ENCODE measurements at places on chromosomes 12 and 14.

GRCh38 chr14:35383569-35384454 is 20.7 kb downstream of the NFKBIA start:
- no peak for DNase-seq

DNA sequence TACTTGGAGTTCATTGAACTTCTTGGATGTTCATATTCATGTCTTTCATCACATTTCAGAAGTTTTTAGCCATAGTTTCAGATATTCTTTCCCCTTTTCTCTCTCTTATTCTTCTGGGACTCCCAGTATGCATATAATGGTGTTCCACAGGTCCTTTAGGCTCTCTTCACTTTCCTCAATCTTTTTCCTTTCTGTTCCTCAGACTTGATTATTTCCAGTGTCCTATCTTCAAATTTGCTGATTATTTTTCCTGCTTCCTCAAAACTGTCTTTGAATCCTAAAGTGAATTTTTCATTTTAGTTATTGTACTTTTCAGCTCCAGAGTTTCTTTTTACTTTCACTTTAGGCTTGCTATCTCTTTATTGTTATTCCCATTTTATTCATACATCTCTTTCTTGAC is 8.8 kb upstream of the ZFP36L1 start:
- no peak for DNase-seq

DNA sequence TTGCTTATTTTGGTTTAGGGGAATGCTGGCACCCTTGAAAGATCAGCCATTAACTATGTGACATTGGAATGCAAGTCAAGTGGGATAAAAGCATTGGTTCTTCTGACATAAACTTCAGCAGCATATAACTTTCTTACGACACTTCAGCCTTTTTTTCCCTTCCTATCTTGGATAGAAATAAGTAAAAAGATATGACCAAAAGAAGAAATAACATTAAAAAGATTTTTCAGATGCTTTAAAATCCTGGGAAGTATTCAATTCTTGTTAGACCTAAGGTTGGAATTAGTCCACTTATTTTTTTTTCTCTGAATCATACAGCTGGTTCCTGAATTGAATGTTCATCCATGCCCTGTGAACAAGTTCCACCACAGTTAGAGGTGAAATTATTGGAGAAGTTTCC is 85.6 kb upstream of the TSPAN8 start:
- no peak for DNase-seq

GRCh38 chr14:63761351-63762117 is 33.7 kb upstream of the SGPP1 start:
- DNase-seq: no peak

DNA sequence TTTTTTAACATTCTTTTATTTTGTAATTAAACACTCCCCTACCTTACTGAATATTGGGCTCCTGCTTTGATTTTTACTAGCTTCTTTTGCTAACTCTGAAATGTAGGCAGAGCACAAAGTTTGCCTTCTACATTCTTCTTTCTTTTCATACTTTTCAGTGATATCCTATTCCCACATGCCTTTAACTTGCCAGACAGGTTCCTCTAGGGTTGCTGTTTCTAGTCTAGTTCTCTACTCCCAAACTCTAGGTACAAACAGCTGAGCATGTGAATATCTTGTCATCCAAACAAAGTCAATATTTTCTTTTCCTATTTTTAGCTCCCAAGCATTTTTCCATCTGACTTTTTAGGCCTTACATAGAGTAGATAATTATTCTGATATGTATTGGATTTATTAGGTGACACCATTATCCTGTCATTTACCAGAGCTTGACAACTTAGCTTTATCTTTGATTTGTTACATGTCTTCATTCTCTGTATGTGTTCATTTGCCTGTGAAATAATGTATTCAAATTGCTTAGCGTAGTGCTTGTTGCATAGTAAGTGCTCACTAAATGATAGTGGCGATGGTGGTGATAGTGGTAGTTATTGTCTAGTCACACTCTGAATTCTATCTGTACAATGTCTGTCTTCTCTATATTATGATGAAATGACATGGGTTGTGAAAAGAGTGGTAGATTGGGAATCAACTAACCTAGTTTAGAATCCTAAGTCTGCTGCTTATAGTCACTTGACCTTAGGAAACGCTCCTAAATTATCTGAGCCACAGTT is 73.6 kb upstream of the DNM1L start:
- DNase-seq: no peak

GRCh38 chr14:54807881-54808280 is 94.7 kb downstream of the GCH1 start:
- DNase-seq: no peak

- no peak for DNase-seq
Measured at GRCh38 chr14:31419967-31420318, 407 bp downstream of the HEATR5A start.

DNA sequence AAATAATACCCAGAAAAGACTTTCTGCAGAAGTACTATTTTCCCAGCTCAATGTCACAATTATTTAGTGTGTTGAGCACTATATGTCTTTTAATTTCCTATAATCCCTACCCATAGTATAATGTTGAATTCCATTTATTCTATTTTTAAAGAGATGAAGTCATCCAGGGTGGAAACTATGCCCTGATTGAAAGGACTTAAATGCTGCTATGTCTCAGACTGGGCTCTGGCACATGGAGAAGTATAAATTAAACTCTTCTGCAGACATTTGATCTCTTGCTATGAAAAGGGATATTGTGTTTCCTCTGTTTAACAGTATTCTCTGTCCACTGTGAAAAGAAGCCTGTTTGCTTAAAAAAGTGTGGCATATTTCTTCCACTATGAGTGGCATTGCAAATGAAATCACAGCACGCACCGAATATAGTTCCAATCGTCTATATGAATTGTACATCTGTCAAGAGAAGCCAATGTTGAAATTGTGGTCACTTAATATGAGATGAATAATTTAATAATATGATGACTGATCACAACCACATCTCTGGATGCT is 192.3 kb downstream of the BCAT1 start:
- no peak for DNase-seq

- DNase-seq: no peak
Measured at GRCh38 chr12:1858456-1858855, 38.1 kb downstream of the LRTM2 start.

DNA sequence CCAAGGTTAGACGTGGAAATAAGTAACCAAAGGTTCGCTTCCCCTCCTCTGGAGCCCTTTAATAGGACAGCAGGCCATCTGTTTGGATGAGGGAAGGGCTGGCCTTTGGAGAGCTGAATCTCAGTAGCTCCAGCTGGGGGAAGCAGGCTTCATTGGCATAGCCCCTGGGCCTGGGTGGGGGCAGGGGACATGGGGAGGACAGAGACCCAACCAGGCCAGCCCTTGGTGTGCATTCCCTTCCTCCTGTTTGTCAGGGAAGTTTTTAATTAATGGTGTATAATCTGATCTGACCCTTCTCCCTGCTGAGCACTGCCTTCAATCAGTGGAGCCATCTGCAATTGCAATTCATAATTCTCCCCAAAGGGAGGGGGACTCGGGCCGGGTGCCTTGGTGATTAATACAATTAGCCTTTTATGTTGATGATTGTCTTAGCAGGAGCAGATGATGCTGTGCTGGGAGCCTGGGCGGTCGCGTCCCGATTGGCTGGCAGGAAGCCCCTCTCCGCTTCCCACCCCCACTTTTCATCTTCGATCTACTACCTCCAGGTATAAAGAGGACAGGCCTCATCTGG is 6.4 kb downstream of the AQP6 start:
- no peak for DNase-seq

DNA sequence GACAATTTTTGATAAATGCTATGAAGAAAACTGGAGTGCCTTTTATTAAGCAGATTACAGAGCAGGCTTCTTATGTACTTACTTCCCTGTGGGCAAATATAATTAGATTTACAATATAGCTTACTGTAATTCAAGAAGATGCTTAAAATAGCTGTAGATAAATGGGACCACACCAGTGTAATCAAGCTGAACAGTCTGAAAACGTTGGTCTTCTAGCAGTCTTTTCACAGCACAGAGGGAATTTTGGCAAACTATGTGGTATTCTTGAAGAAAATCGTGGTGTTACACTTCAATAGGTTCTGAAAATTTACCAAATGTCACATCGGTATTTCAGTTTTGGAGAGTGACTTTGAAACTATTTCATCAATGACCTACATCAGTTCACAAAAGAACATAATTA is 47.7 kb downstream of the SLC16A7 start:
- DNase-seq: no peak

DNA sequence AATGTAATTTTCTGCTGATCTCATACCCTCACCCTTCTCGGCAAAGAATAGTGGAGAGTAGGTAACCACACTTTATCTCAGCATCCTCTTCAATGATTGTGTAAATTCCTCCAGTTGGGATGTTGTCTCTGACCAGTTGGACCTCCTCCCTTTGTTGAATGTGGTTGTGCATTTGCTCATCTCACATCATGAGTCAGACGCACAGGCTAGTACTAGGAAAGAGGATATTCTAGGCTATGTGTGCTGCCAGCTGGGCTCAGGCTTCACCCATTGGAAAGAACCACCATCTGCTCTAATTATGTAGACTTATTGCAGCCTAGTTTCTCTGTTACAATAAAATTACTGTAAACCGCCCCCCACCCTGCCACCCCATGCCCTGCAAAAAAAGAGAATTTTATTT is 90.3 kb downstream of the LMO3 start:
- DNase-seq: no peak

DNA sequence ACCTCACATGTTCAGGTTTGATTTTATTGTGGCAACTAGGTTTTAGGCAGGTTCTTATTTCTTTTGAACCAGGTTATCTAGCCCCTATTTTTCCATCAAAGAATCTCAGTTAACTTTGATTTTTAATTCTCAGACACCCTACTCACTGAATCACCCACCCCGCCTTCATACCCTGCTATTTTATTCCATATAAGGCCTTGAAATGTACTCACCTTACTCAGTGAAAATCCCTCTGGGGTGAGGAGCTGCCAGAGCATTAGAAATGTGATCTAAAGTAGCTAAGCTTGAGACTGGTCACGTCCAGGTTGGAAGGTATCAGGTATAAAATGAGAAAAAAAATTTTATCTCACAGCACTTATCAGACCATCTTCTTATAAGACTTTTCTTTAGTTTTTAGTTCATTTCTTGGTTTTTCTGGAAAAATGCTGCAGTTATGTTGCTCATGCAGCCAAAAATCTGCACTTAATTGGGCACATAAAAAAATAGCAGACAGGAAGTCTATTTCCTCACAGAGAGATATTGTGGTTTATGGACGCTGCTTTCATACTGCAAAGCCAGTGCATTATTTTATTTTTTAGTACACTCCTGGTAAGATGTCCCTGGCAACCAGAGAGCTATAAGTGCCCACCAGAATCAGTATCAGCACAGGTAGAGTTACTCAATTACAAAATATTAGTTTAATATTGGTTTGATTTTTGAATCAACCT is 101.5 kb upstream of the CCDC91 start:
- DNase-seq: no peak

GRCh38 chr12:131035245-131035681 is 81.6 kb downstream of the ADGRD1 start:
- DNase-seq: no peak

GRCh38 chr12:20196767-20197166 is 171.6 kb upstream of the PDE3A start:
- no peak for DNase-seq

- DNase-seq: no peak
Measured at GRCh38 chr14:93160353-93160801, 24.3 kb downstream of the MOAP1 start.

GRCh38 chr12:76915361-76916169 is 36.7 kb upstream of the CSRP2 start:
- no peak for DNase-seq

DNA sequence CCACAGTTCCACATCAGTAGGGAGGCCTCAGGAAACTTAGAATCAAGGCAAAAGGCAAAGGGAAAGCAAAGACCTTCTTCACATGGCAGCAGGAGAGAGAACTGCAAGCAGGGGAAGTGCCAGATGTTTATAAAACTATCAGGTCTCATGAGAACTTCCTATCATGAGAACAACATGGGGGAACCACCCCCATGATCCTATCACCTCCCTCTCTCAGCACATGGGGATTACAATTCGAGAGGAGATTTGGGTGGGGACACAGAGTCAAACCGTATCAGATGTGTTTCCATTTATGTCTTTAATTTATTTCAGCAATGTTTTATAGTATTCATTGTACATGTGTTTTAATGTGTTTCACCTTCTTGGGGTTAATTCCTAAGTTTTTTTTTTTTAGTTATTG is 25.8 kb downstream of the METAP2 start:
- DNase-seq: no peak

GRCh38 chr12:96271469-96272199 is 77.5 kb downstream of the ELK3 start:
- no peak for DNase-seq

GRCh38 chr12:86772696-86773095 is 516.5 kb upstream of the MGAT4C start:
- no peak for DNase-seq

GRCh38 chr12:108299516-108299915 is 39.6 kb downstream of the CMKLR1 start:
- no peak for DNase-seq

DNA sequence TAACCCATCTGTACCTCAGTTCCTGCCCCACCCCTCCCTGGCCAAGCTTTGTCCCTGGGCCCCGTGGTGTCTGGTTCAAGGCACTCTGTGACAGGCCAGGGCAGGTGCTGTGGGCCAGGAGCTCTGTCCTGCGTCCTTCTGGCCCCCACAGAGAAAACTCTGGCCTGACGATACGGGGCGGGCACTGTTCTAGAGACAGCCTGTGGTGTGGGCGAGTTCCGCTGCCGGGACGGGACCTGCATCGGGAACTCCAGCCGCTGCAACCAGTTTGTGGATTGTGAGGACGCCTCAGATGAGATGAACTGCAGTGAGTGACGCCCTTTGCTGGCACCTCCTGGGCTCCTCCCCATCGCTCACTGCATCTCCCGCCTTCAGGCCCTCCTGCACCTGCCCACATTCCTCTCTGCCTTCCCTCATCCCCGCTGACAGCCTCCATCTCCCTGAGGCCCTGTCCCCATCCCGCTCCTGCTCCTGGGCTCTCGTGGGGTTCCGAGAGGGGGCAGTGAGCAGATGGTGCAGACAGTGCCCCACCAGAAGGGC is 22.8 kb upstream of the NXPH4 start:
- DNase-seq: no peak

DNA sequence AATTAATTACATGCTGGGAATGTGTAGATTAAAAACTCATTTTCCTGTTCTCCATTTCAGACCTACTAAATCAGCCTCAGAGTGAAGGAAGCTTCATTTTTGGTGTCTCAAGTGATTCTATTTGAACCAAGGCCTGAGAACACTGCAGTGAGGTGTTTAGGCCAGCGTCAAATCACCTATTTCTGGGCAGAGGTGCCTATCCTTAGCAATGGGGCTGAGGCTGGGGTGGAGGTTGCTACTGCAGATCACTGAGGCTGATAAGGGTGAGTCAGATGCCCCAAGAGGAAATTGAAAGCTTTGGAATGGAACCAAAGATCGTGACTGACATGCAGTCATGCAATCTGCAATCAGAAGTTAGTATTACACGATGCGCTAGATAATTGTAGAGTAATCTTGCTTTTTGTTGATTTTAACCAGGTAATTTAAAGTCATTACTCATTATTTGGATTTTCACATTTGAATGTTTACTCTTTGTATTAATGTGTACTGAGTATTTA is 4.4 kb downstream of the TXNRD1 start:
- DNase-seq: peak; percentile 43
